Stimulated activated CD4-positive, alpha-beta T cell treated with anti-CD3 and anti-CD28 coated beads, Interleukin-1b, Interleukin-23, amount 100 ng/mL, for 1 hour (primary cell): ENCODE measurements at places on chromosomes 1 and 21.

DNA sequence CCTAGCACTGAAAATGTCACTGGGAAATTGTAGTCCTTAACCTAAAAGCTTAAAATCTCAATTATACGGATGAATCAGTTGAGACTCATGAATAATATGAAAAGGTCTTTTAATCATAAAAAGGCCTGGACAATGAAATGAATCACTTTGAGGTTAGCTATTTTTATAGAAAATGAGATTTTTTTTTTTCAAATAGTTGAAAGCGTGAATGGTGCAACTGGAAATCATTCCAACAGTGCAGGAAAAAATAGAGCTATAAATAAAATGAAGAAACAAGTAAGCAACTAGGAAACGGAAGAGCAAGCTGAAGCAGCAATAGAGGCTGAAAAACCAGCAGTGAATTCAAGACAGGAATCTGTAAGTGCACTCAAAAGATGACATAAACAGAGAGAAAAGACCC is 142.9 kb downstream of the BACH1 start:
- DNase-seq, result no peak

DNA sequence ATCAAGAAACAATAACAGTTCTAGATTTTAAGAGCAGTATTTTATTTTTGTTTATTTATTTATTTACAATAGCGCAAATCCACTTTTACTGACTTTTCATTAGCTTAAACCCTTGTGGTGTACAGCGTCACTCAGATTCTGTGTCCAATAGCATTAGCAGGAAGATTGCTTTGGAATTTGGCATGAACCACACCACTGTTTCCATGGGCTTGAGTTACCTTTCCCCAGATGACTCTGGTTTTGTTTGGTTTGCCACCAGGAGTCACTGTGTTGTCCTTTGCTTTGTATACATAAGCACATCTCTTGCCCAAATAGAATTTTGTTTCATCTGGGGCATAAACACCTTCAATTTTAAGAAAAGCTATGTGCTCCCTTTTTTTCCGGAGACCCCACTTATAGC is 25.9 kb upstream of the SNRPE start:
- DNase-seq, result no peak

DNA sequence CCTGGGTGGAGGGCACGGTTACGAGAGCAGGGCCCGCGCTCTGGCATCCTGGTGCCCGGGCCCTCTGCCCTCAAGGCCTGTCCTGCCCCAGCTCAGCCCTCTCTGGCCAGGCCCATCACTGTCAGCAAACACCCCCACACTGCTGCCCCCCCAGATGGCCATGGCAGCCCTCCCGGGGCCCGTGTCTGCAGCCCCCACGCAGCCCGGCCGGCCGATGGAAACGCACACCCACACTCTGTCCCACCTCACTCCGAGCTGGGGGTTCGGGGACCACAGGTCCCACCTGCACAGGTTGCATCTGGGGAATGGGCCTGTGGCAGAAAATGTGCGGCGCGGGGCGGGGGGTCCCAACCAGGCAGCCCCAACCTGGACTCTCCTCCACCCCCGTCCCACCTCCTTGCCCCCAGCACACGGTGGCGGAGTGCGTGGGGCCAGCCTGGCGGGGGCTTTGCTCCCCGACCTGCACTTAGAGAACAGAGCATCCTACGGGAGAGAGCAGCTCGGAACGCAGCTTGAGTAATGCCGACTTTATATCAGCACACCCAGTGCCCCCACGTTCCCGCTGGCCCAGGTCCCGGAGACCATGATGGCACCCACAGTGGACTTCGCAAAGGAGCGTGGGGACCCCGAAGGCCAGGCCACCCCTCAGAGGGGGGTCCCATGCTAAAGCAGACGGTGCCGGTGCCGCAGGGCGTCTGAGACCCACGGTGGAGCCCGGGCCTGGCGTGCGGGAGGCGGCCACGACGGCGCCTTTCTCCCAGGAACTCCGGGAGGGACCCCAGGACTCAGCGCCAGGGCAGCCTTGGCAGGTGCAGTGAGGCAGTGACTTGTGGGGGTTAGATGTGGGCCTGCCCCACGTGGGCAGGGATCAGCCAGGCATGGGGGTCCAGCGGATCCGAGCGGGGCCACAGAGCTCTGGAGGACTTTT is 7.5 kb upstream of the RNF223 start:
- no peak for DNase-seq

GRCh38 chr1:62688687-62689085 is 500 bp upstream of the DOCK7 start:
- no peak for DNase-seq

DNA sequence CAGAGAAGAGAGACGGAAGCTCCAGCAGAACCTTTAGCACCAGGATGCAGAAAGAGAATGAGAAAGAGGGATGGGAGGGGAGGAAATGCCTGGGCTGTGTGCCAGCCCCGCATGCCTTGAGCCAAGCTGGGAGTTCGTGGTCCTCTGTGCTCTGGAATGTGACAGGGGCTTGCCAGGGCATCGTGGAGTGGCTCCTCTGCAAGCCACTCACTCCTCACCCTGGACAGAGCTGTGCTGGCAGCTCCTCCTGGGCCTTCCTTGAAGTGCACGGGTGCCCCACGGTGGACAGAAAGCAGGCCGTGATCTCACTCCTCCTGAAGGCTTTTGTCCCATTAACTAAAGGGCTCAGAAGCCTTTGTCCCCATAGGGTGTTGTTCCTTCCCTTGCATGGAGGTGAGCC is 34.8 kb upstream of the PRELP start:
- no peak for DNase-seq

DNA sequence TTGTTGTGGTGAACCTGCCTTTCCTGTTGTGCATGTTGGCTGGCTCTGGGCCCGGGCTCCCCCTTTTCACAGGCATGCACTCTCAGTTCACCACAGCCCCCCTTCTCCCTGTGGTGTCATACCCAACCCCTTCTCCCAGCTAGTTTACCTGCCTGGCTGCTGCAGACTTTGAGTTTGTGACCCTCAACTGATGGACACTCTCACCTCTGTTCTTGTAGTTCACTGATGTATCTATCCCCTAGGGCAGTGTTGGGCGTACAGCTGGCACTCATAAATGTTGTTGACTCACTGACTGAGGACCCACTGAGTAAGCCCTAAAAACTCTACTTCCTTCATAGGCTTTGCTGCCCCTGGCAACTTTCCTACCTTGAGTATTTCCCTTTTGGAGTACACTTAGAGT is 54.9 kb downstream of the WDR64 start:
- DNase-seq, result no peak

DNA sequence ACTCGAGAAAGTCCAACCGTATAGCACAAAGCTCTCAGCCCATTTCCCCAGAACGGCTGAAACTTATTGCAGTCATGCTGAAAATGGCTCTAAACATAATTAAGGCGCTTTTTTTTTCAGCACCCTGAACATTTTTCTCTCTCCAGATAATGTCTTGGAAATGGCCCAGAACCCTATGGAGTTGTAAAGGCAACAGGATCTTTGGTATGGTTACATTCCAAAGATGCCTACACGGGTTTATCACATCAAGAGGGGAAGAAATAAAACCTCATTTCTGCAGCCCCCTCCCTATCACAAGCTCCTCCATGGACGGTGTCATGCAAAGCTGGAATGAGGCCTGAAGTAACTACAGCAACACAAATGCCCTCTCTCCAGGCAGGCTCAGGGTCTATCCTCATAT is 126.4 kb upstream of the GALNT2 start:
- no peak for DNase-seq

DNA sequence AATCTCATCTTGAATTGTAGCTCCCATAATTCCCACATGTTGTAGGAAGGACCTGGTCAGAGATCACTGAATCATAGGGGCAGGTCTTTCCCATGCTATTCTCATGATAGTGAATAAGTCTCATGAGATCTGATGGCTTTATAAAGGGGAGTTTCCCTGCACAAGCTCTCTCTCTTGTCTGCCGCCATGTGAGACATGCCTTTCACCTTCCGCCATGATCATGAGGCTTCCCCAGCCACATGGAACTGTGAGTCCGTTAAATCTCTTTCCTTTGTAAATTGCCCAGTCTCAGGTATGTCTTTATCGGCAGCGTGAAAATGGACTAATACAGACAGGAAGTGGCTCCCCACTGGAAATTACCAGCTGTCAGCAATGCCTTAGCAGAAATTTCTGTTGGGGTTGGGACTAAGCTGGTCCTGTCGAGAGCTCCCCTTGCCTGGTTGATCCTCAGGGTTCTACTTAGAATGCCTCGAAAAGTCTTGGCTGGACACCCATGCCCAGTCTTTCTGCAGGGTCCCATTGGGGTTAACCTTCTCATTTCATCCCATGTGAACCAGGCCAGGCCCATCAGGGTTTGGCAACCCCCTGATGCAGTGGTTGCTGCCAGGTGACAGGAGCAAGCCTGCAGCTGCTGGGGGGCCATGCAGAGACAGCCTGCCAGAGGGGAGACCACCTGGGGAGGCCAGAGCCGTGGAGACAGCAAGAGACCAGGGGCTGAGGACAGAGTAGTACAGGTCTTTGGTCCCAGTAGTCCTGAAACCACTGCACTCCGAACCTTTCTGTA is 2.8 kb upstream of the ABCG1 start:
- DNase-seq, result no peak

DNA sequence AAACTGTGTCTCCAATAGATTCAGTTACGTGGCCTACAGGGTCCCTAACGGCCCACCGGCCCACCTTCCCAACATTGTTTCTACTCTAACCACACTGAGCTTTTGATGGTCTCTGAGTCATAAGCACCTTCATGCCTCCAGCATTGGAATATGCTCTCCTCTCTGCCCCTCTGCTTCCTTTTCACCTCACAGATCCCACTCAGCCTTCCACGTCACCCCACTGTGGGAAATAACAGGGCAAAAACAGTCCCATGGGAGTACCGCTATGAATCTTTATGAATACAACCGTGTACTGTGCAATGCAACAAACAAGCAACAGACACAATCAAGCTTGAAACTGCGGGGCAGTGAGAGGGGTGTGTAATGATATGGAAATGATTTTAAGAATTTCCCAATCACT is 5.3 kb upstream of the SARS1 start:
- DNase-seq, result no peak

DNA sequence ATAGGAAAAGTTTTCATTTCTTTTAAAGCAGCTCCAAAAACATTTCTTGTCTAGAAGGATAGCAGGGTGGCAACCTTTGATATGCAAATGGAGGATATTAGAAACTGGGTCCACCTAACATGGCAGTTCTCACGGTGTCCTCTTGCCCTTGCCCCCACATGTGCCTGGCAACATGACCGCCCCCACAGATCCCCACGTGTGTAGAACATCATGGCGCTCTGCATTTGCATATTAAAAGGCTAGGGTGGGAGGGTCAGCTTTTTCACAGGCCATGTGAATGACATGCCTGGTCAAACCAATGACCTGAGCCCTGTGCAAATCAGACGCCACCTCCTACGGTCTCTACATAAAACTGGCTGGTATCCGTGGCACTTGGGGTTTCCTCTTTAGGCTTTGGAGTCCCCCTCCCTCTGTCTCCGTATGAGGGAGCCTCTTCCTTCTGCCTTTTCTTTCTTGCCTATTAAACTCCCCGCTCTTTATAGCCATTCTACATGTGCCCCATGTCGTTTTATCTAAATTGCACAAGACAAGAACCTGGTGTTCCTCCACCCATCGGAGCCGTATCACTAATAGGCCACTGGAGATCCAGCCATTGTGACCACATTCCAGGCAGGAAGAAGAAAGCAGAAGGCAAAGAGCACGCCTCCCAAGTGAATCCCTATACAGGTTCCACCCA is 71.3 kb downstream of the WDR4 start:
- DNase-seq, result no peak

DNA sequence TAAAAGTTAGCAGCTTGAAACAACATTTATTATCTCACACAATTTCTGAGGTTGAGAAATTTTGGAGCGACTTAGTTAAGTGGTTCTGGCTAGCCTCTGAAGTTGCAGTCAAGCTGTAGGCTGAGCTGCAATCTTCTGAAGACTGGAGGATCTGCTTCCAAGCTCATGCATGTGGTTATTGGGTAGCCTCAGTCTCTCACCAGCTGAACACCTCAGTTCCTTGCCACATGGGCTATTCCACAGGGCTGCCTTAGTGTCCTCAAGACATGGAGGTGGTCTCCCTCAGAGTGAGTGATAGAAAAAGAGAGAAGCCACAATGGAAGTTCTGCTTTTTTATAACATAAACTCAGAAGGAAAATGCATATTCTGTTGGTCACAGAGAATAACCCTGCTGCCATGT is 92.0 kb upstream of the CAMK1G start:
- no peak for DNase-seq

GRCh38 chr21:31132574-31133242 is 94.4 kb upstream of the KRTAP19-8 start:
- peak; percentile 35 for DNase-seq

DNA sequence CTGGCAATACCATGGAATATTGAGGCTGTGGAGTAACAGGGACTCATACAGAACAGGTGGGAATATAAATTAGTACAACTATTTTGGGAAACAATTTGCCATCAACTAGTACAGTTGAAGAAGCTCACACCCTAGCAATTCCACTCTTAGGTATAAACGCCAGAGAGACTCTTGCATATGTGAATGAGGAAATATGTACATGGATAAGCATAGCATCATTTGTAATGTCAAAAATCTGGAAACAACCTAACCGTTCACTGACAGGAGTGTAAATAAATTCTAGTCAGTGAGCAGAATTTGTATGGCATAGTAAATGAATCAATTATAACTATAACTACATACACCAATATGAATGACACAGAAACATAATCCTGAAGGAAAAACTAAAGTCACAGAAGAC is 83.7 kb downstream of the RAB3GAP2 start:
- DNase-seq, result no peak

- no peak for DNase-seq
Observed at GRCh38 chr1:41380195-41380594, 19.0 kb downstream of the FOXO6 start.

DNA sequence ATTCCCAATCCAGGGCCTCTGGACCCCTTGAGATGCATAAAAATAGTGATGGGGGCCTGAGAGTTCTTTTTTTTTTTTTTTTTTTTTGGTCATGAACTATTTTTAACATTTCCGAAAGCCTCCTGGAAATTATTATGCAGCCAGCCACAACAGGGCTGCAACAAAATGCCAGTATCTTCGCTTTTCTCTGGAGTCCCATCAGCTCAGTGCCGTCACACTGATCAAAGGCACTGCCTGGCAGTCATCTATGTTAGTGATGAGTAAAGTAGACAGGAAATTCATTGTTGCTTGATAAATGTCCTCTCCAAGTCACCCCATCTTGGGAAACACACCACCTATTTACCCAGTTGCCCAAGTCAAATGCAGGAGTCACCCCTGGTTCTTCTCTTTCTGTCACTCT is 15.2 kb upstream of the PEF1 start:
- no peak for DNase-seq

- no peak for DNase-seq
Observed at GRCh38 chr21:34992180-34992579, 56.9 kb downstream of the RUNX1 start.

DNA sequence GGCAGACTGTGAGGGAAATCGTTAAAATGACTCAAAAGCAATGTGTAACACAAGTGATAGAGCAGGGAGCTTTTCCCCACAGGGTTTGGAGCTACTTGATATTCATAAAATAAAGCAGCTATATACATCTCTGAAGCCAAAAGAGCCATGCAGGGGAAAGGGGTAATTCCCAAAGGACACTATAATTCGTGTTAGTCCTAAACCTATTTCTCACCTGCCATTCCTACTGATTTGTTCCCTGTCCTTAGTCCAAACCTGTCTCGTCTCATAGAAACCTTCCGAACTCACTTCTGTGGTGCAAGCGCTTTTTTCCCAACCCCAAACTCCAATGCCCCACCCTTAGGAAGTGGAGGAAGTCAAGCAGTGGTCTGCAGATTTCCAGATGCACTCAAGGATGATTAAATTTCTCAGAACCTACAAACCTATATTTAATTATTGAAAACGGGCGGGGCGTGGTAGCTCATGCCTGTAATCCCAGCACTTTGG is 946 bp upstream of the HNRNPR start:
- DNase-seq, result no peak
